ENCODE measurements at places on chromosomes 1 and 21.

DNA sequence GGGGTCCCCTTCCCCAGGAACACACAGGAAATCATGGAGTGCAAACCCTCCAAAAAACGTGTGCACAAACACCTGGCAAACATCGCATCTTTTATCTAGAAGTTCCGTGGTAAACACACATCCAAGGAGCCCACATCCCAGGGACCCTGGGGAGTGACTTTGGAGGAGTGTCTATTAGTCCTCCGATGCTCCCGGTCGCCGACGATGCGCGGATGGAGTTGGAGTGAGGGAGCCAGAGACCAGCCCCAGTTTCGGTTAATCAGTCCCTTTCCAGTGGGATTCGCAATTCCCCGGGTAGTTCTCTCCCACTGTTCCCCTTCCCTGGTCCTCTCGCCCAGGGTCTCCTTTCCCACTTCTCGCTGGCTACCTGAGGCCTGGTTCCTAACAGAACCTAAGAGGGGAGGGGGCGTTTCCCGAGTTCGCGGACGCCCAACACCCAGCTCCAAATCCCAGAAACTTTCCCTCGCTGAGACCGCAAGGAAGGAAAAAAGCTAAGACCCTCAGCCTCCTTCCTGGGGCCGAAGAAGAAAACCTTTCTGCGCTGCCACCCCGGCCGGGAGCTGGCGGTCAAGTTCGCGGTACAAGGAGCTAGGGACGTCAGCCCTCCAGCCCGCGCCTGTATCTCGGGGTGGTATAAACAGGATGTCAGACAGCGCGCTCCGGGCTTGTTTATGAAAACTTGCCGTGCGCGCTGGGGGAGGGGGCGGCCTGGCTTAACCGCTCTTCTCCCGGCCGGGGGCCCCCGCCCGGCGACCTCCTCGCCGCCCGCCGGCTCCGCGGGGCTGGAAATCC, 787 bp downstream of the JAK1 start:
- no peak for DNase-seq

DNA sequence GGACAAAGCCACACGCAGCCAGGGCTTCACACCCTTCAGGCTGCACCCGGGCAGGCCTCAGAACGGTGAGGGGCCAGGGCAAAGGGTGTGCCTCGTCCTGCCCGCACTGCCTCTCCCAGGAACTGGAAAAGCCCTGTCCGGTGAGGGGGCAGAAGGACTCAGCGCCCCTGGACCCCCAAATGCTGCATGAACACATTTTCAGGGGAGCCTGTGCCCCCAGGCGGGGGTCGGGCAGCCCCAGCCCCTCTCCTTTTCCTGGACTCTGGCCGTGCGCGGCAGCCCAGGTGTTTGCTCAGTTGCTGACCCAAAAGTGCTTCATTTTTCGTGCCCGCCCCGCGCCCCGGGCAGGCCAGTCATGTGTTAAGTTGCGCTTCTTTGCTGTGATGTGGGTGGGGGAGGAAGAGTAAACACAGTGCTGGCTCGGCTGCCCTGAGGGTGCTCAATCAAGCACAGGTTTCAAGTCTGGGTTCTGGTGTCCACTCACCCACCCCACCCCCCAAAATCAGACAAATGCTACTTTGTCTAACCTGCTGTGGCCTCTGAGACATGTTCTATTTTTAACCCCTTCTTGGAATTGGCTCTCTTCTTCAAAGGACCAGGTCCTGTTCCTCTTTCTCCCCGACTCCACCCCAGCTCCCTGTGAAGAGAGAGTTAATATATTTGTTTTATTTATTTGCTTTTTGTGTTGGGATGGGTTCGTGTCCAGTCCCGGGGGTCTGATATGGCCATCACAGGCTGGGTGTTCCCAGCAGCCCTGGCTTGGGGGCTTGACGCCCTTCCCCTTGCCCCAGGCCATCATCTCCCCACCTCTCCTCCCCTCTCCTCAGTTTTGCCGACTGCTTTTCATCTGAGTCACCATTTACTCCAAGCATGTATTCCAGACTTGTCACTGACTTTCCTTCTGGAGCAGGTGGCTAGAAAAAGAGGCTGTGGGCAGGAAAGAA, 8.1 kb downstream of the PSRC1 start:
- no peak for DNase-seq

- DNase-seq = no peak
These were observed 95.1 kb upstream of the ARHGEF16 start for GRCh38 chr1:3359351-3359750.

GRCh38 chr1:210347112-210347511, 18.4 kb downstream of the HHAT start:
- no peak for DNase-seq

Measured in SW 1271 (cell line).